ENCODE measurements at places on chromosomes 11 and 22.
A peak's percentile ranks its signal among the peaks of the same experiment; 100 is the strongest.

DNA sequence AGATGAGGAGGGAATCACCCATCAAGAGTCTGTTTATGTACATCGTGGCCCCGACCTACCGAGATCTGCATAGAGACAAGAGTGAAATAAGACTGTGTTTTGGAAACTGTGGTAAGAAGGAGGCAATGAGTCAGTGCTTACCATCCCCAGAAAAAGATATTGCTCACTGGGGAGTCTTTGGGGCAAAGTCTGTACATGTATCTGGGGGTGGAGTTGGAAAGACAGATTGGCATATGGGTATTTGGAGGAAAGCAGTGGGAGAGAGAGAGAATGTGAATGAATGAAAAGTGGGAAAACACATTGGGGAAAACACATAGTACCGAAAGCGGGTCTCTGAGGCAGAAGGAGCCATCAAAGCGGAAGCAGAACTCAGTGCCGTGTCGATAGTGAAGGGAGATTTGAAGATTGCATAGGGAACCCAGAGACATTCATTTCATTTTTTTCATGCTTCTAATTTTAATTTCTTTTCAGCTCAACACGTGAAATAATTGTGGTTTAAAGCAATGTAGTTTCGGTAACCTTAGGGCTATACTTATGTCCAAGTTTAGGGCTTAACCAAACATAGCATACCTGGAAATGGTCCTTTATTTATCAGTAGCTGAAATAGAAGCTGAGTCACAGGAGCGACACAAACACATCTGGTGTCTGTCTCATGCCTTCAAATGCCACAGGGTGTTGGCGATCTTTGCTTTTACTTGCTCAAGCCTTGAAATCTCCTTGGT lies 98.6 kb upstream of the CD44 start:
- no peak for DNase-seq

GRCh38 chr11:75925785-75926164 lies 110.8 kb downstream of the UVRAG start:
- no peak for DNase-seq

DNA sequence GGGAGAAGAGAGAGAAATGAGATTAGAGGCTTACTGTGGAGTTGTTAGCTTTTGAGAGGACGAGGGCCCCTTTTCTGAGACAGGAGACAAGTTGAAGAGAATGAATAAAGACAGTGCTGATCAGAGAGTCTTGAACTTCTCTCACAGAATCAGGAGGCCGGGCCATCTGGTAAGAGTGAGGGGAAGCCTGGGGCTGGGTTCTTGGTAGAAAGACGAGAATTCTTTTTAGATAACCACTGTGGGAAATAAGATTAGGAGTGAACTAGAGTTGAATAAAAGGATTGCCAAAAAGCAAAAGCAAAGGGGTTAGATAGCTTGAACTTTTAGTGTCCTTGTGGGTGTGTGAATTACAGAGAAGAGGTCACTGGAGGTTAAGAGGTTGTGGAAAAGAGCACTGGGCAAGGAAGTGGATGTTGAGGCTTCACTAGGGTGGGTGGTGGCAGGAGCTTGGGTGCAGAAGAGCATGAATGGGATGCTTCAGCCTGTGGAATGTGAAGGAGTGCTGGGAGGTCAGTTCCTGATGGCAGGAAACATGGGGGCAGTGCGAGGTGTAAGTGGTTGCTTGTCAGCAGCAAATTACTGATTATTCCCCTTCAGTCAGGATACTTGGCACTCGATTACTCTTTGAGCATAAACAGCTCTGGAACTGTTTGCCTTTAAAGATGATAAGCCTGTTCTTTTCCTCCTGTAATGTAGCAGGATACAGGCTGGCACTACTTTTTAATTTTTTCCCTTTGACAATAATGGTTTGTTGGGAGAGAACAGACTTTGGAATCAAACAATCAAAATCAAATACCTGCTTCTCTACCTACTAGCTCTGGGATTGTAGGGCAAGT lies 98.3 kb downstream of the ARHGAP42 start:
- no peak for DNase-seq

DNA sequence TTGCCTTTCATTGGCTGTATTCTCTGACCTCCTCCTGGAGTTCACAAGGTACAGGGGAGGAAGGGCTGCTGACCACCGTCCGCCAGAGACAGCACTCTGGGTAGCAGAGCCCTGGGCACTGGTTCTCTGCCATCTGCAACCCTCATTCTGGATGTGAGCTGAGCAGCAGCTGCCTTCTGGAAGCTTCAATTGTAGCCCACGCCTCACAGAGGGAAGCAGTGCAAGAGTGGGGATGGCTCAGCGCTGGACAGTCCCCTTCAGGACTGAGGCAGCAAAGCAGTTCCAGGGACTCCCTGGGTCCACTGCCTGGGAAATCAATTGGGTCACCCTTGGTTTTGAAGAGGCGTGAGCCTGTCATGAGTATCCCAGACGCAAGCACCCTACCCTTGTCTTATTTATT lies 346.2 kb downstream of the CADM1 start:
- no peak for DNase-seq

DNA sequence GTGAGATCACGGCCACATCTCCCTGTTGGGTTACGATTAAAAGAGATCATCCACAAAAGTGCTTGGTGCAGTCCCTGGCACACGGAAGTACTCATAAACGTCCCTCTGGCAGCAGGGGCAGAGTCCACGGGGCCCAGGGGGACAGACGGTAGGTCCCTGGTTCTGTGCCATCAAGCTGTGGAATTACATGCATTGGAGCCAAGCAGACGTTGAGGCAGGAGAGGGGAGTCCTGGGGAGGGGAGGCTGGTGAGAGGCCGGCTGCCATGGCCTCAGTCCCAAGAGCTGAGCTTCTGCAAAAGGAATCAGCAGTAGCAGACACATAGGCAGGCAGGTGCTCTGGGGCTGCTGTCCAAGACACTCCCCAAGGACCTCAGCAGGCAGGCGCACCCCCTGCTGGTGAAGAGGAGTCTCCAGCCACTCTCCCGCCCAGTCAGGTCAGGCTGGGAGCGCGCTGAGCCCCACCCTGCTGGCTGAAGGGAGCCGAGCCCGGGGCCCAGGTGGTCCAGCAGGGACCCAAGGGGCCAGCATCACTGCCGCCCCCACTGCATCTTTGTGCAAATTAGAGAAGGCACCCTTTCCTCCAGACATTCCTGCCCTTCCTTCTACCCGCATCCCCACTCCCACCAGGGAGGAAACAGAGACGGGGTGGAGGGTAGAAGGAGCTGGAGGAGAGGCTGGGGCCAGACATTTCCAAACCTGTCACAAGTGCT lies 7.6 kb upstream of the KCTD17 start:
- no peak for DNase-seq

GRCh38 chr11:1694064-1694845 lies 2.7 kb upstream of the KRTAP5-6 start:
- DNase-seq: peak; percentile 72

DNA sequence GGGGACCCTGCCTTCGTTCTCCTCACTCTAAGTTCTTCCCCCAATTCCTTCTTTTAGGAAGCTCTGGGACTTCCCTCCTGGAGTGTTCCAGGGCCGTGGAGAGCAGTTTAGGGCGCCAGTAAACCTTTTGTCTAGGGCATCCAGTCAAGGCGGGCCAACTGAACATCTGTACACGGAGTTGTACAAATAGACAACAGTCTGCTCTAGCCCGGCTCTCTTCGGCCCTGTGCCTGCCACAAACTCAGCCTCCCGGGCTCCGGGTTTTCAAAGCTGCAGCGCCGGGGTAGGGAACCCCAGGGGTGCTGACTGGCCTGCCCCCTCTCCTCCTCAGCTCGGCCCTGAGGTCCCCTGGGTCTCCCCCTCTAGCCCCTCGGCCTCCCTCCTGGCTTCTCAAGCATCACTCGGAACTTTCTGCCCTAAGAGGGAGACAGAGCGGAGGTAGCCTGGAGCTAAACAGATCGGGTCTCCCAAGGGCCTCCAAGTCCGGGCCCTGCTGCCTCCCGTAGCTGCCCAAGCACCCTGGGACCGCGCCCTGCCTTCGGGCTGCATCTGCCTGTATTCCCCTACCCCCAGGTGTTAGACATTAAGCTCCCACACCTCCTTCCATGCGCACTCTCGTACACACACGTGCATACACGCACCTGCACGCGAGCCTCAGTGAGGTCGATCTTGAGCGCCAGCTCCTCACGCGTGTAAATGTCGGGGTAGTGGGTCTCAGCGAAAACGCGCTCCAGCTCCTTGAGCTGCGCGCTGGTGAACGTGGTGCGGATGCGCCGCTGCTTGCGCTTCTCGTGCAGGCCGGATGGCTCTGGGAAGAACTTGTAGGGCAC lies 3.3 kb downstream of the PHOX2A start:
- no peak for DNase-seq

DNA sequence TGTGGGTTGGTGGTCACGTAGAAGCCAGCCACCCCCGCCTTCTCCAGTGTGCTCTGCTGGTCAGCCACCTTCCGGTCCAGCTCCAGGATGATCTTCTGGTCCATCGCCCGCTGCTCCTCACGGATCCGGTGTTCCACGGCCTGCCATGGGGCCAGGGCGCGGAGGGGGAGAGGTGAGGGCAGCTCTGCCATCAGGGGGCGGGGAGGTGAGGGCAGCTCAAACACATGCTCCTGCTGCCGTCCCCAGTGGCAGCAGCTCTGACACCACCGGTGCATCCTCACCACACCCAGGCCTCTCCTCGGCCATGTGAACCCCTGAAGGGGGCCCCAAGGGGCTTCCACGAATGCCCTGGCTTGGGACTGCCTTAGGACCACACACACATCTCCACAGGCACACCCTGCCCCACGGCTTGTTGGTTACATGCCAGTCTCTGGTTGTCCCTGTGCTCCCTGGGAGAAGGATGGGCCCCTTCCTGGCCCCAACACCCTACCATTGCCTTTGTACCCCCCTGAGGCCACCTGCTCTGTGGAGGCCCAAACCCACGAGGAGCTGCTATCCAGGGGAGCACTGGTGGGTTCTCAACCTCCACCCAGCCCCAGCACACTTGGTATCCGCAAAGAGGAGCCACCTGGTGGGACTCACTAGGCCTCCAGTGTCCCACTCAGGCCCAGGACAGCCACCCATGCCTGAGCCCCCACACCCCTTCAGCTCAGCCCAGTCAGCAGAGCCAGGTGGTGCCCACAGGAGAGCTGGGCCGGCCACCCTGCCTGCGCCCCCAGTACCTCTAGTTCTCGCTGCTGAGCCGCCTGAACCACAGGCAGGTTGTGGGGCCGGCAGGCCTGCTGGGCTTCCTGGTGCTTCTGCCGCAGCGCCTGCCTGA lies 4.3 kb downstream of the DGCR6L start:
- no peak for DNase-seq

DNA sequence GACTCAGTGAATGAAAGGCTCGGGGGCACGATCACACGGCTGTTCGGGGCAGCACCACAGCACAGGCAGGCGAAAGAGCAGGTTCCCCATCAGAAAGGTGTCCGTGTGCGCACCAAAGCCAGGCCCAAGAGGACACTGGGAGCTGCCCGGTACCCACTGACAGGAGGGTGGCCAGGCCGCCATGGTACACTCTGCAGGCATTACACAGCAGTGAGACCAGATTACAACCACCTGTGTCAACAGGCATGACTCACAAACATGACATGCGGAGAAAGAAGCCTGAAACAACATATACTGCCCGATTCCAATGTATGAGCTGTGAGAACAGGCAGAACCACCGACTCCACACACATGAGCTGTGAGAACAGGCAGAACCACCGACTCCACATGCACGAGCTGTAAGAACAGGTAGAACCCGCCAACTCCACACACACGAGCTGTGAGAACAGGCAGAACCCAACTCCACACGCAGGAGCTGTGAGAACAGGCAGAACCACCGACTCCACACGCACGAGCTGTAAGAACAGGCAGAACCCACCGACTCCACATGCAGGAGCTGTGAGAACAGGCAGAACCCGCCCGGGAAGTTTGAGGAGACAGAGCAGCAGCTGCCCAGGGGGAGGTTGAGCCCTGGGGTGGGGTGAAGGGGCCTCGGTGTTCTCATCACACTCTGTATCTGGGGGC lies 32.6 kb downstream of the KIAA0930 start:
- DNase-seq: no peak

Data from right renal pelvis (tissue), 4 donors.